Uterus (tissue), 4 donors: ENCODE measurements at places on chromosomes 7 and 10.

DNA sequence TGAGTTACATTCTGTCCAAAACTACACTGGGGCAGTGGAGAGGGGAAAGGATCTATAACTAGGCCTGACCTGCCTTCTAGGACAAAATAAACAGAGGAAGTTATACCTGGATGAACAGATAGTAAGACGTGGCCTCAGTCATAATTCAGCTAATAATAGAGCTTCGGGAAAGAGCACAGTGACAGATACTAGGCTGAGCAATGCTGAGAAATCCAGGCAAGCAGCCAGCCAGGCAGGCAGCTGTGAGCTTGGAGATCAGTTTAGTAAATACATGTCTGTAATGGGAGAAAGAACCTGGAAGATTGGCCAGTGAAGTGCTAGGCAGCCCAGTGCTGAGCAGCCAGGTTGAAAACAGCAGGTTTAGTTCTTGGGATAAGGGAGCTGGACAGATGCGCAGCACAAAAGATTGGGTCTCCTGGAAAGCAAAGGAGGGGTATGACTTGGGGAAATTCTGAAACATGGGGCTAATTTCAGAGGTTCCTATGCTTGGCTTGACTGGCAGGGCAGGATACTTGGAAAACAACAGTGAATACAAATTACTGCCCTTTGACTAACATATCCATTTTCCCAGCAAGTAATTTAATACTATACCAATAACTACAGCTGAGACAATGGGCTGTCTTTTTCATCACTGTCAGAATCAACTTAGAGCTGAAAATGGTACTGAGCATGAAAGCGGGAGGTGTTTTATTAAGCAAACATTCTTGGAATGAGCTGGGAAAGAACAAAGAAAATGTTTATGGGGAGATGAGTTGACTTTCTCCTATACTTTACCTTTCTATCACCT is 140.8 kb downstream of the DGKB start:
- peak; percentile 76 for DNase-seq

DNA sequence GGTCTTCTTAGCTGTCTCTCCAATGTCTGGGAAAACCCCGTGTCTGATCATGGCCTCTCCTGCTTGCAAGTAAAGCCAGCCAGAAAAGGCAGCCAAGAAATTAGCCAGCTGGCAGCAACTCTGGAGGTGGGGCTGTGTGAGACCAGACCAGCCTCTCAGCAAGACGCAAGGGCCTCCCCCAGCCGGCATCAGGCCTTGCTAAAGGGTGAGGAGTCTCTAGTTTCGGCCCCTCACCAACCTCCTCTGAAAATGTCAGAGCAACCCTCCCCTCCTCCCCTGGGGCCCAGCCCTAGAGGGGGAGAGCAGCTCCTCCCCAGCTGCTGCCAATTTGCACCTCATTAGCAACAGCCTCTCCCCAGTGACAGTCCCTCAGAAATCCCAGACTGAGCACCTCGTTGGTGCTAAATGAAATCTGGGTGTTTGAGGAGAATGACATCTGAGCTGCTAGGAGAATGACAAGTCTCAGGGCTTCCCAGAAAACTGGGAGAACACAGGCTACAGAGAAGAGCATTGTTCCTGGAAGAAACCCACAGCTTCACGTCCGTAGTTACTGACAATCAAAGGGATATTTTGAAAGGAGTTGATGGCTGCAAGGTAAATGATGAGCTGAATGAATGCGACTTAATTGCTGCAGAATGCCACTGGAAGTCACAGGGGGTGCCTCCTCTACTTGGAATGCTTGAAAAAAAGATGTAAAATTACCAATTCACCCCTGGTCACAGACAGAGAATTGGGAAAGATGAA is 25.9 kb downstream of the DGKI start:
- peak; percentile 29 for DNase-seq

DNA sequence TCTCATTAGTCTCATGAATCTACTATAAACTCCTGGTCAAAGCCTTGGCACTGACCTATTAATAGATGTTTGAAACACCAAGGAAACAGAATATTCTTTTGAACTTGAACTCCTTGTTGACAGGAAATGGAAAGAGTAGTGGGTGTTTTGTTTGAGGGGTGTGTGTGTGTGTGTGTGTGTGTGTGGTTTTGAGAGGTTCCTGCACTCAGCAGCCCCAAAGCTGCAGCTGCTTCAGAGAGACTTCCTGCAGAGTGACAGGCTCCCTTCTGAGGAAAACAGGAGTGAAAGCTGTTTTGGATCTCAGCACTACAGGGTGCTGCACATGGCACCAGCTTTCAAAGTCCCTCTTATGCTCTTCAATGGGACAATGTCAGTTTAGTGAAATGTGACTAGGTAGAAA is 546.5 kb upstream of the STEAP1 start:
- DNase-seq, result no peak

GRCh38 chr7:80097756-80098155 is 36.9 kb upstream of the GNAI1 start:
- no peak for DNase-seq

DNA sequence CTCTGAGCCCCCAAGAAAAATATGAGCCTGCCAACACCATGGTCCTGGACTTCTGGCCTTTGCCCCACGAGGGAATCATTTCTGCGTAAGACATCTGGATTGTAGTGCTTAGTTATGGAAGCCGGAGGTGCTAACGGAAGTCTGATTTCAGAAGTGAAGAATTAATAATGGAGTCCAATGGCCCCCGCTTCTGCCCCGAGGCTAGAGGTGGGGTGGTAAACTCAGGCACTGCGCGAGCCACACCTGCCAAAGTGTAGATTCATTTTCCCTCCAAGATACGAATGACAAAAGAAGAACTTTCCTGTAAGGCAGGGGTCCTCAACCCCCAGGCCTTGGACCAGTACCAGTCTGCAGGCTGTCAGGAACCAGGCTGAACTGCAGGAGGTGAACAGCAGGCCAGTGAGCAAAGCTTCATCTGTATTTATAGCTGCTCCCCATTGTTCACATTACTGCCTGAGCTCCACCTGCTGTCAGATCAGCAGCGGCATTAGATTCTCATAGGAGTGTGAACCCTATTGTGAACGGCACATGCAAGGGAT is 22.3 kb downstream of the CNPY1 start:
- DNase-seq, result no peak

DNA sequence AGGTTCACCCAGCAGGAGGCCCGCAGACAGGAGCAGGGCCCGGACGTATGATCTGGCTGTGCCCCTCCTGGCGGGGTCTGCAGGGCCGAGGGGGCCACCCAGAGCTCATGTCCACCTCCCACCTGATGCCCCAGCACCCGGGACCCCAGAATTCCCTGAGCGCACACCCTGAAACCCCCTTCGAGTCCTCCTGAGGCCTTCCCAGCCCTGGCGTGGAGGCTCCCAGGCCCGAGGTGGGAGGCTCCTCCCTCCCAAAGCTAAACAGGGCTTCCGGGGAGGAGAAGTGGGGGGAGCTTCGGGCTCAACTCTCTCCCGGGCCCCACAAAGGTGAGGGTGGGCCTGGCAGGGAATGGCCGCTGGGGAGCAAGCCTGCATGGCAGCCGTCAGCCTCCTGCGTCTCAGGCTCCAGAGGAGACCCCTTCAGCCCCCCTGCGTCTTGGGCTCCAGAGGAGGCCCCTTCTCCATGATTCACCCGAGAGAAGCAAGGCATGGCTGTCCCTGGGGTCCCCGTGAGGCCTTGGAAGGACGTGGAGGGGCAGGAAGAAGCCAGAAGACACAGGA is 30.2 kb downstream of the MICALL2 start:
- no peak for DNase-seq

DNA sequence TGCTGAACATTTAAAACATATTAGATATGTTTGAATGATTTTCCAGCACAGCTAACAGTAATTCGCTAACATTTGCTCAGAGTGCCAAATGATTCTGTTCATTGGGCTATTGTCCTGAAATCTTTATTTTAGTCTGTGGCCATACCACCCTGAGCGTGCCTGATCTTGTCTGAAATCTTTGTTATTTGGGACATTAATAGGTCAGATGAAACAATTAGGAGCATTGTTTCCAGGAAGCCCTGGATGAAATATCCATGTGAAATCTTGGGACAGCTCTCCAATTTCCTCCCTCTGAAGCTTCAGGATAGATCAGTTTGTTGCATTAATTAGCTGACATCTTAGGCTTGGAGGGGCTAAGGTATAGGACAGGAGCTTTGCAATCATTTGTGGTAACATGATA is 512.0 kb downstream of the KIF20B start:
- no peak for DNase-seq

- no peak for DNase-seq
Measured at GRCh38 chr7:130309986-130310385, 17.0 kb downstream of the CPA4 start.

DNA sequence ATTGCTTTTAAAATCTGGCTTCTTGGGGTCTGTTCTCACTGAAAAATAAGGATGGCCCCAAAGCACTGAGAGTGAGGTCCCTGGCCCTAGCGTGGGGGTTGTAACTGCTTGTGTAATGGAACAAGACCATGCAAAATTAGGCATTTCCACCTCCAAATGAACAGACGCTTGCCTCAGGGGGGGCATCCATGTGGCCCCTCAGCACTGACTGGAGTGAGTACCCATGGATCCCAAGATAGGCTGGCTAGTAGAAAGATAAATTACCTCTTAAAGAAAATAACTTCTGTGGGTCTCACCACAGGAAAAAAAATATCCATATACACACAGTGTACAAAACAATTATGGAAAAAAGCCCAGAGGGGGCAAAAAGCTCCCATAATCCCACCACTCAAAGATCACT is 15.2 kb upstream of the CPA1 start:
- no peak for DNase-seq

DNA sequence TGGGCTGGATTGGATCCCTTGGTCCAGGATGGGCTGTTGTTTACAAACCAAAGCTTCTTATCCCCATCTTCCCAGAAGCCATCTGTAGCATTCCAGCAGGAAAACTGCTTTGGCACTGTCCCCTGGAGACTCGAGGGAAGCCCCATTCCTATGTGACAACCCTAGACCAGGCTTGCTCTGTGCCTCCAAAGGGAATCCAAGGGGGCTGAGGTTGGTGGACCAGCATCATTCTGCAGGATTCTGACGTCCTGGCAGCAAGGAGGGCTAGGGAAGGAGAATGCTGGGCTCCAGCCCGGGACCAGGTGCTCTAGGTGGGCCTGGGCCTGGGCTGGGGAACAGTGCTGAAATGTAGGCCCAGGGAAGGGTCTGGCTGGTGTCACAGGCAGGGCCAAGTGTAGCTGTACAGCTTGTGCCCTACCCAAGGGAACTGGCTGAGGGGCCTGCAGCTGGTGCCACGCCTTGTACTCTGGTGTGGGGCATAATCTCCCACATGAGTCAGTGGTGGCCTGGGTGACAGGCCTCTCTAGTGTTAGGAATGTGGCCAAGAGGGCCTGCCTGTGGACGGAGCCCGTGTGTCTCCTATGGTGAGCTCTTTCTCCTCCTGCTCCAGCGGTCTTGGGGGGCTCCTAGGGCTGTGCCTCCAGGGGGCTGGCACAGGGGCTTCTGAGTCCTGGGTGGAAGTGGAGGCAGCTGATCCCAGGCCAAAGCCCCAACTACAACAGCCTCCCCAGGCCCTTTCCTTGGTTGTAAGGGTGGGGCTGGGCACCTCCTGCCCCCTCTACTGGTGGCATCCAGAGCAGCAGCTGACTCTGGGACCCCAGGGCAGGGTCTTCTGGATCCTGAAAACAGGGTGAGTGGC is 25.2 kb downstream of the TRIM8 start:
- no peak for DNase-seq

DNA sequence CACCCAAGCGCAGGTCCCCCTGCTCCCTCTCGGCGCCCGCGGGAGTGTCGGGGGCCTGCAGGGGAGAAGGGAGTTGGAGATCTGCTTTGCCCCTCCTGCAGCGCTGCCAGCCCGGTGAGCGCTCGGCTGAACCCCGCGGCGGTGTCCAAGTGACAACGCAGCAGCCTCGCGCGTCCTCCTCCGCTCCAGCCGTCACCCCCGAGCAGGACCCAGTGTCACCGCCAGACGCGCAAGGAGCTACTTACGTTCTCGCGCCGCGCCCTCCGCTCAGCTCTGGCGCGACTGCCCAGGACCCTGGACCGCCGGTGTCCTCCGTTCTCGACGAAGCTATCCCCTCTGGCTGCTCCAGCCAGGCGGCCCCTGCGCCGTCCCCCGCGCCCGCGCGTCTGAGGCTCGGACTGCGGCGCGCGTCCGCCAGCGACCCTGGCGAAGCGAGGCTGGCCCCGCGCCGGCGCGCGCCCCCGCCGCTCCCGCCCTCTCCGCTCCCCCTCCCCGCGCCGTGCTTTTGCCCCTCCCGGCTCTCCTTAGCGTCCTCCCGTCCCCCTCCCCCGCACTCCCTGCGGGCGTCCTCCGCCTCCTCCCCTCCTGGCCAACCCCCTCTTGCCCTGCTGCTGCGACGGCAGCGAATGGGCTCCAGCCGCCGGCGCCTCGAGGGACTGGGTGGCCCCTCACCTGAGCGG is at the start of gene NRCAM:
TSS of gene NRCAM (minus strand) at position 439 of the 680 bp plus-strand sequence. CDS start 216,372 bp downstream, outside the sequence.
- DNase-seq, result no peak

DNA sequence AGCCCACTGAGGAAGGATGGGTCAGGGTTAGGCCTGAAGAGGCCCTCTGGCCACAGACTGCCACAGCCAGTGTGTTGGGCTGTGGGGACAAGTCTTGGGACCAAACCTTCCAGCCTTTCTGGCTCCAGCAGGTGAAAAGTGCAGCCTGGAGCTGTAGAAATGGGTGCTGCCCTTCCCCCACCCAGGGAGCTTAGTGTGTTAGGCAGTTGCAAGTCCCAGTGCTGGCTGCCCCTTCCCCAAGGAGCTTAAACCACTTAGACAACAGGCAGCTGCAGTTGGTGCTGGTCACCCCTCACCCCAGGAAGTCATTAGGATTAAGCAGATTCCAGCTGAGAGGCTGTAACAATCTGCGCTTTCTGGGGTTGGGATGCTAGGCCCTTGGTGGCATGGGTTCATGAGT is 563.3 kb downstream of the NRG3 start:
- DNase-seq, result no peak

GRCh38 chr7:6106140-6106904 is 75.1 kb downstream of the ANKRD61 start:
- DNase-seq, result no peak

- no peak for DNase-seq
Measured at GRCh38 chr10:115214829-115215228, 121.7 kb downstream of the ATRNL1 start.

- no peak for DNase-seq
Measured at GRCh38 chr7:48389977-48390376, 218.7 kb downstream of the ABCA13 start.

DNA sequence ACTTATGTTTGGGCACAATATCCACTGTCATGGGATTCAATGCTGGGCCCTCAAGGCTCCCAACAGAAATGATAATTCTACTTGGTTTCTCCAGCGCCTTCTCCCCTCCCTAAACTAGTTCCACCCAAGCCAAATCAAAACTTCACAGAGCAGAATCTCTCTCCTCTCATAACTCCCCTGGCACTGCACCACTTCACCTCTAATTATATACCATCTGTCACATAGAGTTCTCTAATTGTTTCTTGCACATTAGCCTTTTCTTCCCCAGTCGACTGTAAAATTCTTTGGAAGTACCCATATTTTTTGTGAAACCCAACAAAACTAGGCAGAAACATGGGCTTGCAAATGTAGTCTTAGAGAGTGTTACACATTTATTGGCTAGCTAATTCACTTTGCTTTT is 8.1 kb downstream of the SGMS1 start:
- DNase-seq, result no peak

GRCh38 chr10:123568751-123569150 is 97.4 kb upstream of the GPR26 start:
- no peak for DNase-seq

DNA sequence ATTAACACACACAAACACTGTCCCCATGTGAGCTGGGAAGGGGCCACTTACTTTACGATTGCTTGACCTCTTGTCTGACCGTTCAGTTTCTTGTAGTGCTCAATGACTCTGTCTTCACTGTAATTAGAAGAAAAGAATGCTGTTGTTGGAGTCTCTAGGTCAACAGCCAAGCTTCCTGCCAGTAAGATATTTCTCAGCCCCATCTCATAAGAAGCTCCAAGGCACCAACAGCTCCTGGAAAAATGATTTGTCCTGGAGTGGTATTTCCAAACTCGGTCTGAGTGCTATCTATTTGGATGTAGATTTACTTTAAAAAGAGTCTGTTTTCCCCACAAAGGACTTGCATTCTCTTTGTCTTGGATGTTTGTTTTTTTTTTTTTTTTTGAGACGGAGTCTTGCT is 153.7 kb downstream of the PRPF18 start:
- DNase-seq, result no peak
